SK-N-SH treated with all-trans-retinoic acid at 6 μM for 48 hours (cell line): ENCODE measurements at places on chromosomes 1 and 21.

- no peak for ATAC-seq
Observed at GRCh38 chr1:62903982-62904855, 120.3 kb downstream of the ATG4C start.

DNA sequence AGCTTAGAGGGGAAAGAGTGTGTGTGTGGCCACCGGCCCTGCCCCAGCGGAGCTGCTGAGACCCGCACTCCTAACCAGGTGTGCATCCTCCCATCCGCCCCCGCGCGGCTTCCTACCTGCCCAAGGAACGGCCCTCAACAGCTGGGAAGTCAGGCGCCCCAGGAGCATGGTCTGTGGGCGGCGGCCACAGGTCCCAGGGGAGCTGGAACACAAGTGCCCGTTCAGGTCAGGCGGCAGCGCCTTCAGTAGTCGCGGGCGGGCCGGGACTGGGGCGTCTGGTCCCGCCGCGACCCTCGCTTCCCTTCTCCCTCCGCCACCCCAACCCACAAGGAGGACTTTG, 448 bp downstream of the AURKAIP1 start:
- peak; percentile 1; the same call in 2 of the 3 replicates for ATAC-seq

DNA sequence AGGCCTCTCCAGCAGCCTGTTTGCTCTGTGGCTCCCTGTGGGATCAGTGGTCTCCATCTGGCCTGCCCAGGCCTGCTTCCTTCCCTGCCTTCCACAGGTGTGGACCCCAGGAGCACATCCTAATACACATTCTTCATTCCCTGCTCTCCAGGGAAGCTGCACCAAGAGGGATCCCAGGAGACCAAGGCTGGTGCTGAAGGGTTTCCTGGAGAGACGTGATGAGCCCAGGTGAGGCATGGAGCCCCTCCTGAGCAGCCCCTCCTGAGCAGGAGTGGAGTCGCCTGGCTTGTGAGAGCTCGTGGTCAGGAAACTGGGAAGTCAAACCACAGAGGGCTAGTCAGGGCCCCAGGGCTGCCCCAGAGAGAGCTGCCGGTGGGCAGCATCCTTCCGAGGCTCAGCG, 561.4 kb downstream of the MATN1 start:
- ATAC-seq: no peak

- ATAC-seq: no peak
Observed at GRCh38 chr1:231841616-231842344, 215.2 kb downstream of the DISC1 start.

DNA sequence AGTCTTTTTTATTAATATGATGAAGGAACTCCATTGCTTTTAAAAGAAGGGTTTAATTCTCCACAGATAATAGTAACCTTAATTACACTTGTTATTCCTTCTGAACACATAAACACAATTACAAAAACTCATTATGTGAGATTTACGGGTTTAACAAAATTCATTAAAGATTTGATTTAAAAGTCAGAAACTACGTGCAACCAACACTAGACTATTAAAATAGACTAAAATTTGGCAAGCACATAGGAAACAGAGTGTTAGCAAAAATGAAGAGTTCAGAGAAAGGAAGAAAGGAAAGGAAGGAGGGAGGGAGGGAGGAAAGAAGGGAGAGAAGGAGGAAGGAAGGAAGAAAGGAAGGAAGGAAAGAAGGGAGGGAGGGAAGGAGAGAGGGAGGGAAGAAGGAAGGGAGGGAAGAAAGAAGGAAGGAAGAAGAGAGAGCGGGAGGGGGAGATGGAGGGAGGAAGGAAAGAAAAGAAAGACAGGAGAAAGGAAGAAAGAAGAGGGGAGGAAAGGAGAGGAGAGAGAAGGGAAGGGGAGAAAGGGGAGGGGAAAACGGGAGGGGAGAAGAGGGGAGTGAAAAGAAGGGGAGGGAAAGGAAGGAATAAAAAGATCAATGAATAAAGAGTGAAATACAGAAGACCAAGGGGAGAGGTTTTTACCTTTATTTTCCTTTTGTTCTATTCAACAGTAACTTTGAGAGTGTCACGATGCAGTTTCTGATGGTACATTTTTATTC, 123.4 kb upstream of the LYPLAL1 start:
- no peak for ATAC-seq

DNA sequence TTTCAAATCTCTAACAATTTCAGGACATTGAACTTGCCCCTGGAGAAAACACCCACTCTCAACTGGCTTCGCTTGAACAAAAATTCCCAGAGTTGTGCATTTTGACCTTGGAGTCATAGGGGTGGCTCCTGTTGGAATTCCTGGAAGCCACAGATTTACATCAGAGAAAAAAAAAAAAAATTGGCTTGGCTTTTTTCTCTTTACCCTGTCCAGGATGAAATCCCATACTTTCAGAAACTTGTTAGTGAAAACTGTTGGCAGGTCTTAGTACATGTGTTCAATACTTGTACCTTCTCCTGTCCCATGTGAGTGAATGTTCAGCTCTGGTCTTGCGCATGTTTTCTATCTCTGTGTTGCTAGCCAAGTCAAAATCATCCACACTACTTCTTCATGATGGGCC, 228.8 kb downstream of the TGFB2 start:
- ATAC-seq: no peak

- no peak for ATAC-seq
Observed at GRCh38 chr1:83961571-83962295, 37.2 kb downstream of the TTLL7 start.

GRCh38 chr1:204042516-204042915, 30.4 kb upstream of the SOX13 start:
- no peak for ATAC-seq

- ATAC-seq: no peak
Observed at GRCh38 chr1:113353580-113353979, 36.7 kb upstream of the MAGI3 start.

DNA sequence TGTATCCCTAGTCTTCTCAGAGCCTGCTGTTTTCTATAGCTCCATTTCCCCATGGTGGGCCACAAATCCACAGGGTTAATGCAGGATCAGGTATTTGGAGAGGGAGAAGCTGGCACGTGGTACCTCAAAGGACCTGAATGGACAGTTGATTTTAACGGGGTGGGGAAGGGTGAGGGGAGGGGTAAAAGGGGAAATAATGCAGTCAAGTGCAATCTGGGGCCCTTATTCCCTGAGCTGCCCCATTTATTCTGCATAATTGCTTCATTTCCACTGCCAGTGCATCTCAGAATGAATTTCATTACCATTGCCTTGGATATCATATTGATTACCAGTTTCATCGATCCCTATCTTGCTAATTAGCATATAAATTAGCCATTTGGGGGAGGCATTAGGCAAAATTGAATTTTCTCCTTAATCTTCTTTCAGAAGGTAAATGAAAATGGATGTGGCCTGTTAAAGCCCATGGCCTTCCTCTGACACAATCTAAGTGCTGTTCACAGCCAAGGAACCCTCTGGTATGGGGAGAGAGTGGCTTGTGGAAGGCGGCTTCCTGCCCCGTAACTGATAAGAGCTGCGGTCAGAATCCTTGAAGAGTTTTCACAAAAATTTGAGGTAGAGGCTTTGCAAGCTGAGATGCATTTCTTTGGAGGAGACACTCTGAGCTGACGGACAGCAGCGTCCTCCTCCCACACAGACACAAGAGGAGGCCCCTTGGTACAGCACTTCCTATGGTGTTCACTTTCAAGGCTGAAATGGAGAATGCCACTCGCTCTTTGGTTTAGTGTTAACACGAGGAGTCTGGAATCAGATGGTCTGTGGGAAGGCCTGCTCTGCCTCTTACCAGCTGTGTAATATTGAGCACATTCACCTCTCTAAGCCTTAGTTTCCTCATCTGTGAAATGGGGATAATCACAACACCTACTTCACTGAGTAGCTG, 34.4 kb downstream of the PHC2 start:
- ATAC-seq: no peak

- no peak for ATAC-seq
Observed at GRCh38 chr1:154837034-154837671, 32.9 kb downstream of the KCNN3 start.

- ATAC-seq: peak; percentile 51; the same call in 2 of the 3 replicates
Observed at GRCh38 chr1:8554956-8555534, 237.1 kb downstream of the SLC45A1 start.

DNA sequence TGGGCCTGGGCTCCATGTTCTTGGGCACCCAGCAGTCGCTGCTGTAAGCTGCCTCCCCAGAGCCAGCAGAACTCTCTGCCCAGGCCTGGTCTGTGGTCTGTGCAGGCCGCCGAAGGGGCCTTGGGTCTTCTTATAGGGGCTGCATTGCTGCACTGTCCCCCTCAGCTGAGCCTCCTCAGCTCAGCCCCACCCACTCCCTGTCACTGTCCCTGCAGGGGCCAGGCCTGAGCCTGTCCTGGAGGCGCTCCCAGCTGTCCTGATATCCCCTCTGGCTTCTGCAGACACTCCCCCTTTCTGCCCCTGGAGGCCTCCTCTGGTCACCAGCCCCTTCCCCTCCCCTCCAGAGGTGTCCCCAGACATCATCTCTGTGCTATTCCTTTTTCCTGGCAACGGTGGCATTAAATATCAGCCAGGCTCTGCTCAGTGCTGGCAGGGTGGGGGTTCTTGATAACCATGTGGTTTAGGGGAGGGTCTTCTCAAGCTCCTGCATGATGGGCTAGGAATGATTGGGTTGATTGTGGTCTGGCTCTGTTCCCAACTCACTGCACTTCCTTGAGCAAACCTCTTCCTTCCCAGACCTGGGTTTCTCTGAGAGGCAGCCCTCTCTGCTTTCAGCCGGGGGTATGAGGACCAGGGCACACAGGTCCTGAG, 3.7 kb upstream of the FOXO6 start:
- ATAC-seq: peak; percentile 3; the same call in 1 of the 3 replicates

- no peak for ATAC-seq
Observed at GRCh38 chr1:32332290-32333079, 3.5 kb downstream of the MARCKSL1 start.

DNA sequence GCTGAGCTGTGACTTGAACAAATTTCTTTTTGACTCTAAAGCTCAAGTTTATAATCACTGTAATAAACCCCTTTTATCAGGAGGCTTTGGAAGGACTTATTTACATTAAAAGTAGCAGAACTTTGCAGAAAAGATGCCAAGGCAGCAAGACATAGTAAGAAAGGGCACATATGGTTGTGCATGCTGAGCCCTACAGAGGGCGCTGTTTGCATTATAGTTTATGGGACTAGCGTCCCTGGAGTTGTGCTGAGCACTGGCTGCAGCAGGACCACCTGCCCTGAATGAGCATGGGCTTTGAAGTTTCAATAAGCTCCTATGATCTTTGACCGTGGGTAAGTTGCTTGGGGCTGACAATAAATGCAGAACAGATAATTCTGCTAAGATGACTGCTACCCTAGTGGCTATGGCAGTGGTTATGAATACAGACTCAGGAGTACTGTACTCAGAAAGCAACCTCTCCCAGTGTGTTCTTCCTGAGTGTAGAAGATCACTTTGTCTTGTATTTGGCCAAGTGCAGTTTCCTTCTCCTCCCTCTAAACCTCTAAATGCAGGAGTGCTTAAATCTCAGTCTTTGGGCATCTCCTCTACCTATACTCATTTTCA, 45.4 kb upstream of the USP1 start:
- peak; percentile 82 for ATAC-seq

DNA sequence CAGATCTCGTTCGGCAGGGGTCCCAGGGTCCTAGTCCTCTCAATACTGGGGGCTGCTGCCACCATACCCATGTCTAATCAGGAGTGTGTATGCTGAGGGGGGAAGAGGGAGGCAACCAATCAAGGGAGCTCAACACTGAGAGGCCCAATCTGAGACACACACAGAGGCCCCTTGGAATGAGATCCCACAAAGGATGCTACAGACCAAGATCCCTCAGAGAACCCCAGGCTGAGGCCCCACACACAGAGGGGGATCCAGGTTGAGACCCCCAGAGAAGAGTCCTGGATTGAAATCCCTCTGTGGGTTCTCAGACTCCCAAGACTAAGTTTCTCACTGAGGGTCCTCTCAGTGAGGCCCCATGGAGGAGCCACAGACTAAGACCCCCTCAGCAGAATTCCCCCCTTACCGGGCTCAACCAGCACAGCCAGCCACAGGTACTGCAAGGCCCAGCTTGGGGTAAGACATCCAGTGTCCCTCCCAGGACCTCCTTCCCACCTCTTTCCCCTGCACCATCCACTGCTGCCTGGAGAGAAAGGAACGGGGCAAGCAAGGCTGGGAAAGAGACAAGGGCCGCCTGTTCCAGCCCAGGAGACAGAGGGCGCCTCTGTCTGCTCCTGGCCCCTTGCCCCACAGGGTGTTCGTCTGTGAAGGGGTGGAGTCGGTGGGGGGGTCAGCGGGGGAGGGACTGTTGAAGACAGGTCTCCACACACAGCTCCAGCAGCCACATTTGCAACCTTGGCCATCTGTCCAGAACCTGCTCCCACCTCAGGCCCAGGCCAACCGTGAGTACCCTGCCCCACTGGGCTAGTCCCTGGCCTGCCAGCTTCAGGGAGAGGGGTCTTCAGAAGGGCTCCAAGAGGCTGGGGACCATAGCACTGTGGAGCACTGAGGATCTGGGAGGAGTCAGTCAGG, at the start of gene S100A1:
Gene S100A1, plus strand, starts transcription at position 720 of the 912 bp plus-strand sequence. CDS start 2,088 bp downstream, outside the sequence.
- ATAC-seq: peak; percentile 46

GRCh38 chr1:66384258-66384921, 149.6 kb upstream of the SGIP1 start:
- ATAC-seq: no peak

- ATAC-seq: peak; percentile 22
Observed at GRCh38 chr1:32816676-32817158, 441 bp downstream of the YARS1 start.

GRCh38 chr1:240192851-240193250, 101.2 kb downstream of the FMN2 start:
- ATAC-seq: no peak

- peak; percentile 93 for ATAC-seq
Observed at GRCh38 chr1:153465811-153466636, 5.6 kb upstream of the S100A7 start.

- ATAC-seq: peak; percentile 86
Observed at GRCh38 chr1:164754088-164754600, 195.2 kb downstream of the PBX1 start.

GRCh38 chr1:50257940-50258685, 149.4 kb downstream of the ELAVL4 start:
- ATAC-seq: no peak

GRCh38 chr1:195584870-195585624, 1023.2 kb downstream of the KCNT2 start:
- ATAC-seq: no peak

GRCh38 chr1:151510614-151510956, 602 bp upstream of the CGN start:
- ATAC-seq: no peak

- ATAC-seq: no peak
Observed at GRCh38 chr21:43031121-43031619, 44.5 kb downstream of the CBS start.

GRCh38 chr1:205059660-205060059, 16.6 kb downstream of the CNTN2 start:
- ATAC-seq: no peak

- ATAC-seq: no peak
Observed at GRCh38 chr1:7422561-7422960, 348.5 kb upstream of the VAMP3 start.

- peak; percentile 81 for ATAC-seq
Observed at GRCh38 chr1:9181990-9182783, 52.4 kb upstream of the H6PD start.

DNA sequence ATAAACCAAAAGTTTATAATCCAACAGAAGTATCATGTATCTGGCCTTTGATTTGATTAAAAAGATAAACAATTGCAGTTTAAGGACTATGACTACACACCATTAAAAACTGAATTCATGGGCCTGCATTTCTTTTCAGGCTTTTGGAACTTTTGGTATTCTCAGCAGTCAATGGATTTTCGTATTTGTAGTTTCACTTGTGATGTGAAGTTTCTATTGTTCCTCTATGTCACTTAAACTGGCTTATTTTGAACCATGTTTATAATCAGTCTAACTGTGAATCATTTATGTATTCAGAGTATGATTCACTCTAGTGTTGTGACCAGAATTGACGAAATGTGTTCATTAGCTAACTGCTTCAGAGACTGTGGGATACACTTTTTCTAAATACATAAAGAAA, 132.9 kb downstream of the COQ8A start:
- ATAC-seq: no peak
